ENCODE measurements at places on chromosomes 4 and X. TPM values are rescaled to one million over a fixed set of nuclear protein-coding genes. Genes with fewer than 3 reads are reported as not detected.

DNA sequence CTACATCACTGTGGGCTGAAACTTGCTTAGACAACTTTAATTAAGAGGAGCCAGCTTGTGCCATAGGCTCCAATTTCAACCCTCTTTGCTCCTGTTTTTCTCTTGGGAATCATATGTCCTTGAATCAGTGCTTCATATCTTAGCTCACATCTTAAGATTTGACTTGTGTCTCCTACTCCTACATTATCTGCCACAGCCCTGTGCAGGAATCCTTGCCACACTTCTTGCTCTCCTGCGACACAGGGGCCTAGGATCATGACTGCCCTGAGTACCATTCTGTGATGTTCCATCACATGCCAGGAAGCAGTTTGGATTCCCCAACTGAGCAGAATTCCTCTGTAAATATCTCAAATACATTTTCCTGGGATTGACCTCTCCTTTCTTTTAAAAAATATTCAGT, 36.4 kb downstream of the ARSJ start:
- DNase-seq = no peak
- H3K27me3 ChIP-seq = no peaks in the 10 kb centered on the region
- H3K4me3 ChIP-seq = no peak overlapping the region

- DNase-seq = no peak
- H3K27ac ChIP-seq = no peak overlapping the region
- H3K4me1 ChIP-seq = no peaks in the 10 kb centered on the region
- no peak overlapping the region for H3K4me3 ChIP-seq
Observed at GRCh38 chr4:23881674-23882337, 8.0 kb downstream of the PPARGC1A start.

Gene HHIP
- not detected for total RNA-seq

- DNase-seq = no peak
- peaks cover 2% of the 10 kb centered on the region for H3K4me1 ChIP-seq
Observed at GRCh38 chrX:40984962-40985361, 100.3 kb upstream of the USP9X start.

GRCh38 chr4:184274286-184274951, 56.7 kb upstream of the ENPP6 start:
- H3K4me3 ChIP-seq = no peak overlapping the region
- H3K27me3 ChIP-seq = peaks cover 4% of the 10 kb centered on the region
- H3K4me1 ChIP-seq = peaks cover 27% of the 10 kb centered on the region
- H3K27ac ChIP-seq = no peak overlapping the region
- H3K36me3 ChIP-seq = peaks cover 20% of the 10 kb centered on the region

DNA sequence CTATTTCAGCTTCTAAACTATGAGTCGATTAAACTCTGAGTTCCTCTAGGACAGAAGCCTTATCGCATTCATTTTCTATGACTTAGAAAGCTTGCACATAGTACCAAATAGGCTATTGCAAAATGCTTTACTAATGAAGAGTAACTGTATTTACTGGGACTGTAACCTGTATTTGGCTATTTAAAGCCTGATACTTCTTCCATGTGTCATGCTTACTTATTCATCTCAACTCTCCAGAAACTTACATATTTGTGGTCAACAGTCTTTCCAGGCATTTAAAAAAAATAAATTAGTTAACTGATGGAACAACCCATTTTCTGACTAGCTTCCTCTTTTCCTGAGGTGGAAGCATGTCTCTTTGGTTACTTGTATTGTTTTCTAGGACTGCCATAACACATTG, 467.9 kb downstream of the PCDH11X start:
- no peak overlapping the region for H3K4me3 ChIP-seq
- no peaks in the 10 kb centered on the region for H3K27me3 ChIP-seq
- DNase-seq = no peak
- no peak overlapping the region for H3K27ac ChIP-seq
- no peaks in the 10 kb centered on the region for H3K36me3 ChIP-seq
- no peaks in the 10 kb centered on the region for H3K4me1 ChIP-seq

GRCh38 chr4:55530691-55531090, 16.0 kb downstream of the CLOCK start:
- DNase-seq = no peak
- no peaks in the 10 kb centered on the region for H3K27me3 ChIP-seq
- peaks cover 61% of the 10 kb centered on the region for H3K36me3 ChIP-seq
- no peak overlapping the region for H3K27ac ChIP-seq
- H3K4me1 ChIP-seq = peaks cover 2% of the 10 kb centered on the region

- no peaks in the 10 kb centered on the region for H3K4me1 ChIP-seq
- no peak for DNase-seq
- peaks cover 4% of the 10 kb centered on the region for H3K27me3 ChIP-seq
- no peak overlapping the region for H3K27ac ChIP-seq
Observed at GRCh38 chrX:109920325-109920724, 82.6 kb upstream of the TMEM164 start.

DNA sequence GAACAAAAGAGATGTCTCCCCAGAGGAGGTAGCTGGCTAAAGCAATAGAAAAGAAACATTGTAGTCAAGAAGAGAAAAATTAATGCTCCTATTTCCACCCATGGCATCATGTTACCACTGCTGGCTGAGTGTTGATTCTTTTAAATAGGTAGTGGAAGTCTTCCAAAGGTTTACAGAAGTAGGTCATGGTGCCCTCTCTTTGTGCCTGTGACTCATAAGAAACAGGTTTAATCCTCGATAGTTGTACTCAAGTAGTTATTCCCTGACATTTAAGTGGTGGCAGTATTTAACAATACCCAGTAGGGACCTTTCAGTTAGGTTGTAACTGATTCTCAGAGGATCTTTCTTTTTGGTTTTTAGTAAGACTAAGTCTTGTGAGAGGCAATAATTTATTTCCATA, 247.8 kb downstream of the TEX13A start:
- H3K27ac ChIP-seq = no peak overlapping the region
- no peaks in the 10 kb centered on the region for H3K36me3 ChIP-seq
- DNase-seq = no peak
- no peaks in the 10 kb centered on the region for H3K27me3 ChIP-seq
- H3K4me3 ChIP-seq = no peak overlapping the region

GRCh38 chrX:66632981-66633380, 5.9 kb downstream of the EDA2R start:
- no peaks in the 10 kb centered on the region for H3K27me3 ChIP-seq
- H3K27ac ChIP-seq = no peak overlapping the region
- no peaks in the 10 kb centered on the region for H3K4me1 ChIP-seq
- no peak overlapping the region for H3K4me3 ChIP-seq
